HL-60 (cell line): ENCODE measurements at places on chromosomes 5 and 9.

DNA sequence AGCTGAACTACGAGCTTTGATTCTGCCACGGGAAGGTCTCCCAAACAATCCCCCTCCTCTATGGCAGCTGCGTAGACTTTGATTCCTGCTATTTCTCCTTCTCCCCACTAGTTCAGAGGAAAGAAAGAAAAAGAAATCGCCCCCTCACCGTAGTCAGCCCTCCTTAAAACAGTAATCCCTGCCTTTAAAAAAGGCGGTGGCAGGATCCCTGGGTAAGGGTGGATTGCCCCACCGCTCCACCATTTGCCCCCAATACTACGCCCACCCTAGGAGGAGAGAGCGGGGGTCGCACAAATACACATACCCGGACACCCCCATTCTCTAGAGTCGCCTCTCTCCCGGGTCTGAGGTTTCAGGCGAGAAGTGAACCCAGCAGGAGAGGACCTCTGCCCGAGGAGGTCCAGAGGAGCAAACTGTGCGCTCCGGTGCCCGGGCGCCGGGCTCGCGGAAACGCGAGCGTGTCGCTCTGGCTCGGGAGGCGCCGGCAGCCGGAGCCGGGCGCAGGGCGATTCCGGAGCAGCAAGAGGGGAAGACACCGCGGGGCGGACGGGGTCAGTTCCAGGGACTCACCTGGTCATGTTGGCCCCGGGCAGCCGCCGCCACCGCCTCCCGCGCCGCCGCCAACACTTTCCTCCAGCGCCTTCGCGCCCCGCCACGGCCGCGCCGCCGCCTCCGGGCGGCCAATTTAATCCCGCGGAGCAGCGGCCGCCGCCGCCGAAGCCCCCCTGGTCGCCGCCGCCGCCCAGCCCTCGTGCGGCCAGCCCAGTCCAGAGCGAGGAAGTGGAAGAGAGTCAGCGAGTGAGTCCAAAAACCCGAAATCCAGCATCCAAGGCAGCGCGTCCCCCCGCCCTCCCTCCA, 1057.7 kb upstream of the DMAC1 start:
- DNase-seq = no peak

DNA sequence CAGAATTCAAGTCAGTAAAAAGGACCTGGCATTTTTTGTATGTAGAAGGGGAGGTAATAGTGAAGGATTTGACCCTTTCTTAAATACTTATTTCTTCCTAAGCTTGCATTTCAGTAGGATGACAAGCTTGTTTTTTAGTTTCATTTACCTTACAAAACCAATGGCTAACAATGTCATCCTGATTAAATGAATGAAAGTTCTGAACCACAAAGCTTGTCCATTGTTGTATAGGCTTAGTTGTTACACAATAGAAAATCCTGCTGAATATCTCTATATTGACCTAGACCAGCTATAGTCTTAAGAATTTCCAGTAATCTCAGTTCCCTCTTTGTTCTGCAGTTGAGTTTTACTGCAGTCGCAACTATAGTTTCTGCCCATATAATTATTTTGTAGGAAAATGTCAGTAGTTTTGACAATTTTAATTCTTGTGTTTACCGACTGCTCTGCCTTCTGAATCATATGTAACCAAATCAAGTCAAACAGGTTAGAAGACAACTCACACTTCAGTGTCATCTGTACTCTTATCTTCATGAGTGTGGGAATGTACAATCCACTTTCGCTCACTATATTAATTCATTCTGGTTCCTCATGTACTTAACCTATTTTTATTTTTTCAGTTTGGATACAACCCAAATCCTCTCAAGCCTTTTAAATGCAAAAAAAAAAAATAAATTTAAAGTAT, 195.7 kb downstream of the CD180 start:
- DNase-seq = no peak

DNA sequence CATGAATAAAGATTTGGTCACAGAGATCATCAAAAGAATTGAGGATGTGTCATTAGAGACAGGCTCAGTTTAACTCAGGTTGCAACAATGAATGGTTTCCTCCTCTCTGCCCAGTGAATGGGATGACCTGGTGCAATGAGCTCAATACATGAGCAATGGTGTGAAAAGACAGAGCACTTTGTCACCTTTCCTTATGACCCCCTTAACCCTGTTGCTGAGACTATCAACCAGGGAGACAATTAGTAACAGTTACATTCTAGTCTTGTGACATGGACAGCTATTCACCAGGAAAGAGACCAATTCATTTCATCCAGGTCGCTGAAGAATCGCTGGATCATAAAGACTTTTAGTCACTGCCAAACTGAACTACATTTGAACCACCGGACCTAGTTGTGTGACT, 19.9 kb upstream of the CDH6 start:
- DNase-seq = no peak

DNA sequence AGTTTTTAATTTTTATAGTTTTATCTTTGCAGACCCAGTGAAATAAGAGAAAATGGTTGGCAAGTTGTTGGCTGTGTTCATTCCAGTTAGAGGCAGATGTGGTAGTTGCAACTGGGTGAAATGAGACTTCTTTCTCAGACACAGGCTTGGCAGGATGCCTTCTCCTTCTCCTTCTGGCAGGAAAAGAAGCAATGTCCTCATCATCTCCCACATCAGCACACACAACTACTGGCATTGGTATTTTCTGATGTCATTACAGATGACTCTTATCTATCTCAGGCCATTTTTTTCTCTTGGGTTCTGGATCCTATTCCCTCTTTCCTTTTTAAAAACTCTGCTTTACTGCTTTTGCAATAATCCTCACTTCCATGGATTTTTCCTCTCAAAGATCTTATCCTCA, 103.3 kb upstream of the EDIL3 start:
- no peak for DNase-seq

DNA sequence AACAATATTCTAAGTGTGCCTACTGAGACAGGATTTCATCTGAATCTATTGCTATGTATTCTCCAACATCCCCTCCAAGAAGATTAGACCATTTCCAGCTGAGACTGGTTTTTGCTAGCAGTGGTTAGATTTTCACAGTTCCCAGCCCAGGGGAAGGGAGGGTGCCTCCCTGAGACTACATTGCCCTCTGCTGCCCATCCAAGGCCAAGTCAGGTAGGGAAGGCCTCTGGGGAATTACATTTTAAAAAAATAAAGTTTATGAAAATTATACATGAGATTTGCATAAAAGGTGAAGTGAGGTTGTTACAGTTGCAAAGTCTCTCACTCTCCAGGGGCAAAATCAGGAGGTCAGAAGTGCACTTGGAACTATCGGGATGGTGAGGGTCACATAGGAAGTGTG, 28.0 kb upstream of the SYK start:
- DNase-seq = peak; percentile 63

DNA sequence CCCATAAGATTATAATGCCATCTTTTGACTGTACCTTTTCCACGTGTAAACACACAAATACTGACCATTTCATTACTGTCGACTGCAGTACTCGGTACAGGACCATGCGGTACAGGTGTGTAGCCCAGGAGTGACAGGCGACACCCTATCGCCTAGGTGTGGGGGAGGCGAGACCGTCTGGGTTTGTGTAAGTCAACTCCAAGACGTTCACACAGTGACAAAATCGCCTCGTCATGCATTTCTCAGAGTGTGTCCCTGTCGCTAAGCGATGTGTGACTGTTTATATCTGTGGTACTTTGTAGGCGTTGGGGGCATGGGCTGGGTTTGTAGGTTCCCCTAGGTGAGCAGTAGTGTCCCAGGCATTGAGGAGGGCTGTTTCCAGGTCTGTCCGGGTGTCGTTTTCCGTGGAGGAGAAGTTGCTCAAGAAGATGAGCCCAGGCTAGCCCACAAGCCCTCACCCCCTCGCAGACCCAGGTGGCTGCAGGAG, 20.3 kb downstream of the NEK6 start:
- DNase-seq = no peak

GRCh38 chr9:131554087-131554842, 8.9 kb downstream of the PRRT1B start:
- DNase-seq = no peak

- no peak for DNase-seq
Observed at GRCh38 chr9:119126040-119126439, 243.2 kb downstream of the BRINP1 start.

DNA sequence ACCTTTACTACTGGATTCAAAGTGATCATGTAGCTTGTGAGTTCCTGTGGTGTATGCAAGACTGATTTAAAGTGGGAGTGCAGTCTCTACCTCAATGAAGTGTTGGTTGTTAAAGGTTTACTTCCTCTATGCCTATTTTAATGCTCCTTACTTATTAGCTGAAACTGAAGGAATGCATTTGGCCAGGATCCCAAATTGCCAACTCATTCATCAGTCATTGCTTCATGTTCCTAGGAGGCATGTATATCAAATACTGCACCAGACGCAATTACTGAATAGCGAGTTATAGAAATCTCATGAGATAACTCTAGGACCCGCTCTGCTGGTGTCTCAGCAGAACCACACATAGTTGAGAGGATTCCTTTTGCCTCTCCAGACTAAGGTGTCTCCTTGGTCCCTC, 143.0 kb upstream of the RPS23 start:
- no peak for DNase-seq

DNA sequence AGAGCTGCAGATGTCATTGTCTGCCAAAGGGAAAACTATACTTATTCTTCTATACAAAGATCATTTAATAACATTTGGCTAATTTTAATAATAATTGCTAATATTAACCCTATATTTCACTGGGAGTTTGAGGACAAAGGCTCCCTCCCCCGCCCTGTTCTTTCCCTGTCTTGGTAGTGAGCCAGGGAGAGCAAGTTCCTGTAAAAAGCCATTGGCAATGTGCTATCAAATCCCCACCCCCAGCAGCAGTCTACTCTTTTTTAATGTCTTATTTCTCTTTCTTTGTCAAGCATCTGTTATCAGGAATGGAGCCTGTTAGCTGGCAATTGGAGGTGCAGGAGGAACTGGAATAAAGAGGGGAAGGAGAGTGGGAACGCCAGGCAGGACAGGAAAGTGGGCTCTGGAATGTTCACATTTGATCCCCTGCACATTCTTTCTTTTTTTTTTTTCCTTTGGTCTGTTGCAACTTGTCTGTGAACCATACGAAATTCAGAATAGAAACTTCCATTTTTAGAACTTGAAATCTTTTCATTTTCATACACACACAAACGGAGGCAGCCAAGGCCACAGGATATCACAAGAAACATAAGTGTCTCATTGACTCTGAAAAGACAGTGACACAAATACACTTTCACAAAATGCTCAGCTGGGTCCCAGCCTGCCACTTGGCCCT, 664.8 kb upstream of the ZNF608 start:
- DNase-seq = no peak

DNA sequence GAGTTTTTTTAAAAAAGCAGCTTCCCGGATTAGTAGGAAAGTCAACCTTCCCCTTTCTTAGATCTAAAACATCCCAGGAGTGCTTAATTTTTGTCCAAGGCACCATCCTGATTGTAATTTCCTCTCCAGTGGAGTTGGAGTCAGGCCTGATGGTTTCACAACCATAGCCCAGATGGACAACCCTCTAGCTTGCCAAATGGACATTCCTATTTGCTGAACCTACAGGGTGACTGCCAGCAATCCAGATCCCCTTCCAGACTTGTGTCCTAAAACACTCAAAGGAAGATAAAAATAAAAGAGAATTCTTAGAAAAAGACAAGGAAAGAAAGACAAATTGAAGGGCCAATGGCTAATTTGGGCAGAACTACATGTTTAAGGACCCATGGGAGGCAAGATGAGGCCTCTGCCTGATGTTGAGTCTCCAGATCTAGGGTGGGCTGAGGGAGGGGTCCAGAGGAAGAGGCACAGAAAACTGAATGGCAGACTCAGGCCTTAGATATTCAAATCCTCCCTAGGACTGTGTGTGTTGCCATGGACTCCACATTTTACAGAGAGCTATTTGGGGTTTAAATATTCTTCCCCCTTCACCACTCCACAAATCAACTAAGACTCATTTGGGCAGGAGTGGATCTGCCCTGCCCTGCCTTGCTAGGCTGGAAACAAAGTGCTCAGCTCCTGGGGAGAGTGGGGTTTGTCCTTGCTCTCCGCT, 38.5 kb upstream of the SLC44A1 start:
- no peak for DNase-seq
